ENCODE measurements at places on chromosomes 5 and 9.

DNA sequence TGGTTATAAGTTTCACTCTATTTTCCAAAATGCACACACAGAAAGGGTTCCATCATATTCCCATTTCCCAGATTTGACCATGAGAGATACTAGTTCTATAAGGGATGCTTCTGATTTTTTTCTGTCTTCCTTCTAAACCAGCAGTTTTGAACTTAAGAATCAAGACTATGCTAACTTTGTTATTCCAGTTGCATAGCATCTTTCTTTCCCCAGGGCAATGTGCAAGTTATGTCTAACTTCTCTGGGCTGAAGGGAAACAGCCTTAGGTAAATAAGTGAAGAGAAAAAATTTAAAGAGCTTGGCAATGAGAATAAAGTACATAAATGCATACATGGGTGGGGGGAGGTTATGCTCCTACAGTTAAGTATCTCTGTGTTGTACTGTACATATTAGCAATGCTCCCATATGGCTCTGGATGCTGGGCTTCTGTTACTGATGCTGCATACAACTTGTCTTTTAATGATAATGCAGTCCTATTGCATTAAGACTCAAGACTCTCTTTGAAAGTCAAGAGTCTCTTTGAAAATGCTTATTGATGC, 125.8 kb upstream of the SLC12A2 start:
- DNase-seq = no peak

- DNase-seq = no peak
Measured at GRCh38 chr9:8784838-8785237, 985.3 kb upstream of the DMAC1 start.

GRCh38 chr5:7376871-7377270, 19.1 kb upstream of the ADCY2 start:
- DNase-seq = no peak

GRCh38 chr5:167966979-167967378, 324.5 kb upstream of the WWC1 start:
- DNase-seq = no peak

GRCh38 chr5:126673477-126673876, 72.7 kb downstream of the PHAX start:
- DNase-seq = no peak

- no peak for DNase-seq
Measured at GRCh38 chr5:151208481-151208914, 15.4 kb downstream of the CCDC69 start.

DNA sequence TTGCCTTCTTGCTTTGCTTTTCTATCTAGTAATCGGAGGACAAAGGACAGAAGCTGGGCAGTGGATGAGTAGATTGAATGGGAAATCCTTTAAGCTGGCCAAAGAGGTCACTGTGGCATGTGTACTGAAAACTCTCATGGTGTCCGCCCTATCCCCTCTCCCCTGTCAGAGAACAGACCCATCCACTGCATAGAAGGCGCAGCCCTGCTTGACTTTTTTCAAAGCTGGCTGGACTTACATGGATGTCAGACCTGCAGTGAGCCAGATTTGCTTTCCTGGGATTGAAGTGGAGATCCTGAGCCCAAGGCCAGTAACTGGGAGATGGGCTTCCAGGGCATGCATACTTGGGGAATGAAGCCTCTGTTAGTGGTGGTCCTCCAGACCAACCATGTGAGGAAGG, 329.5 kb downstream of the TRPM3 start:
- DNase-seq = no peak

DNA sequence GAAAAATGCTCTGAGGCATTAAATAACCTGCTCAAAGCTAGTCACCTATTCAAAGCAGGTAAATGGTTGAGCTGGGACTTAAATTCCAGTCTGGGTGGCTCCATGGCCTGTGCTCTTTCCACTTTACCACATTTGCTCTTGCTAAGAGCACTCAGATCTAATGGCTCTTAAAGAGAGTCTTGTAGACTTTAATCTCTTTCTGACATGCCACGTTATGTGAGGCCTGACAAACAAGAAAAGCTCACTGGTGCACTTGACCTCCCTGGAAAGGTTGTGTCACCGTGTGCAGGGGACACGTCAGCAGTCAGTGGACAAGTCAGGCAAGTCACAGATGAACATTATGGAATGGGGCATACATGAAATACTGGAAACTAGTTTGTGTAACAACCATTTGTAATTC, 129.9 kb upstream of the RPS23 start:
- DNase-seq = no peak

GRCh38 chr5:111859533-111860270, 102.7 kb upstream of the NREP start:
- no peak for DNase-seq

- no peak for DNase-seq
Measured at GRCh38 chr5:79875230-79875629, 115.8 kb downstream of the MTX3 start.

DNA sequence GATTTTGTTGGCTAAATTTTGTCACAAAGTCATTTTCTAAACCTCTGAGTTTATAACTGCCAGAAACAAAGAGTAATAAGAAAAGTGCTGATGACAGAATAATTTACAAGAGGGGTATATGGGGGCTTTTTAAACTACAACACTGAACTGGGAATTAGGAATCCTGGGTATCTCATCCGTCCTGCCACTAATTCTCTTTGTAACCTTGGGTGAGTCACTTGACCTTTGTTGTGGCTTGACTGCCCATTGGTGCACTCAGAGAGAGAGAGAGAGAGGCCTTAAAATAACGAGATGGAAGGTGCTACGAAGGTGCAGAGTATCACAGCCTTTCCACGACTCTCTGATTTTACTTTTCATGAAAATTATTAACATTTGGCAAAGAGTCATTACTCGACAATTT, 130.3 kb upstream of the CNTLN start:
- no peak for DNase-seq

DNA sequence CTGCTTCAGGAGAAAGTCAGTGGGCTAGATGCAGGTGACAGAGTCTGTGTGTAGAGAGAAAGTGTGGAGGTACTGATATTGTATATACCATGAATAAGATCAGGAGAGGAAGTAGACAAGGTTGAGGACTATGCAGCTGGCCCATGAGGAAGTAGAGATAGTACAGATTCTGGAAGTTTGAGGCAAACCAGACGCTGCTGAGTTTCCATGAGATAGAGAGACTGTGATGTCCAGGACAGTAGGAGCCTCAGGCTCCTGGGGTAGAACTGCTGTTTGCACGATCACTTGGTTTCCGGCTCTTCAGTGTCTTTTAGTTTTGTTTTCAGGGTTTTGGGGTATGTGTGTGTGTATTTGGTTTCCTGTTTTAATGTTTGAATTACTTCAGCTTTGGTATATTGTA, 13.6 kb downstream of the OTULINL start:
- DNase-seq = no peak

DNA sequence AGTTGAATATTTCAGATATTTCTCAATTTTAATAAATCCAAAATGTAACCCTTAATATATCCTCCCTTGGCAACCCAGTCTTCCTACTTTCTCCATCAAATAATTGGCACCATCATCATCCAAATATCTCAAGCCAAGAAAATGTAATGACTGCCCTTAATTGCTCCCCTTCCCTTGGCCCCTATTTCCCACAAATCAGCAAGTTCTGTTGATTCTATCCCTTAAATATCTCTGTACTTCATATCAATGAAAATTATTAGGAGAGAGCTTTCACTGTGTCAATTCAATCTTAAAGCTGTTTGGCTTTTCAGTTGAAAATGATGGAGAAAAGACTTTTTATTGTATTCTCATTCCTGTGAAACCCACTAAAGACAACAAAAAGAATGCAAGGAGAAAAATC, 349.8 kb downstream of the HINT1 start:
- DNase-seq = no peak

DNA sequence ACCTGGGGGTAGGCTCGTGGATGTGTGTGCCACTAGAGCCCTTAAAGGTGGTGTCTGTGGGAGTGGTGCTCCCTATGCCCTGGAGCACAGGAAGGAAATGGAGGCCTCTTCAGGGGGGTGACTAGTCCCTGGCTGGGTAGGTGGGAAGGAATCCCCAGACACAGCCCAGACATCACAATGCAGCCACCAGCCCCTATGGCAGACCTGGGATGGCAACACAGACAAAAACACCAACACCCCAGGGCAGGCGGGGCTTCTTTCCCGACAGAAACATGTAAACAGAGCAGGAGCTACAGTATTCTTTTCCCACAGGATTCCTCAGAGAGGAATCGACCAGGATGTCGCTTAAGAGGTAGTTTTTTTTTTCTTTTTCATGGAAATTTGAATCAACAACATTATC, 10.4 kb upstream of the NR5A1 start:
- DNase-seq = no peak

- DNase-seq = no peak
Measured at GRCh38 chr5:107072967-107073366, 597.8 kb downstream of the EFNA5 start.

GRCh38 chr5:116289276-116289675, 204.5 kb downstream of the COMMD10 start:
- no peak for DNase-seq

DNA sequence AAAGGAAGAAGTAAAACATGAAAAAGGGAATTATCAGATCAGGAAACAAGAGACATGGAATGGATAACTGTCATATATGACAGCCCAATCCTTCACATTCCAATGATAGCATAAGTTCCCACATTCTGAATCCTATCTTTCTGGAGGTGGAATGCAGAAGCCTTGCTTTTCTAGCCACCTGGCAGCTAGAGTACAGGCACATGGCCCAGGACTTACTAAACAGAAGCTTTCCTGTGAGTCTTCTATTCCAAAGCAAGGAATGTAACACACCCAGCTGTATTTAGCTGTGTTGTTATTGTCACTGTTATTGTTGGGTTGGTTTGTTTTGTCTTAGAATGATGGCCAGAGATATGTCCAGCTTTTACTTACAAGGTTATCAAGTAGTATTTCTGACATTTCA, 780.5 kb upstream of the ZNF608 start:
- DNase-seq = no peak

- no peak for DNase-seq
Measured at GRCh38 chr5:67092535-67092934, 104.1 kb downstream of the CD180 start.

DNA sequence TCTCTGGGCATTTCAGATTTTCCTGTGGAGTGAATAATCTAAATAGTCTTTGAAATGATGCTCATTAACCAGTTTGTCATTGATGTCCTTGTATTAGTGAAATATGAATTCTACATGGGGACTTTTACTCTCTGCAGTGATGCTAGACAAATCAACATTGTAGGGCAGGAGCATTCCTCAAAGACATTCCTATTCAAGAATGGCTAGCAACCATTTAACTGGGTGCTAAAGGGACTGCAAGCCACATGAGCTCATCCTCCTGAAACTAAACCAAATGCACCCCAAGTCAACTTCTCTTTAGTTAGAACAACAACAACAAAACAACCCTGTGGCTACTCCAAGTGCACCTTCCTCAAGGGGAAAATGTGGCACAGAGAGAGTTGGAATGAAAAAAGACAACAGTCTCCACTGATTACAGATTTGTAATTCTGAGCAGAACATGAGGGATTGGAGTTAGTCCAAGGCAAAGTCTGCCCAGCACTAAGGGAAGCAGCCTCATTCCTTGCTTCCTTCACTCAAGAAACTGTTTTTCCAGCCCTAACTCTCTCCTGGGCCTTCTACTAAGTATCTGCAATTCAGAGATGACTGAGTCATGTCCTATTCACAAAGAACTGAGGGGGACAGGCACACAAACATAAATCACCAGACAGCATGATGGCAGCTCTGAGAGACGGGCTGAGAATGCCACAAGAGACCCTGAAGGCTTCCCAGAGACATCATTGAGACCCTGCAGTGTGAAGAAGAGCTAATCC, 82.0 kb upstream of the WWC1 start:
- no peak for DNase-seq

DNA sequence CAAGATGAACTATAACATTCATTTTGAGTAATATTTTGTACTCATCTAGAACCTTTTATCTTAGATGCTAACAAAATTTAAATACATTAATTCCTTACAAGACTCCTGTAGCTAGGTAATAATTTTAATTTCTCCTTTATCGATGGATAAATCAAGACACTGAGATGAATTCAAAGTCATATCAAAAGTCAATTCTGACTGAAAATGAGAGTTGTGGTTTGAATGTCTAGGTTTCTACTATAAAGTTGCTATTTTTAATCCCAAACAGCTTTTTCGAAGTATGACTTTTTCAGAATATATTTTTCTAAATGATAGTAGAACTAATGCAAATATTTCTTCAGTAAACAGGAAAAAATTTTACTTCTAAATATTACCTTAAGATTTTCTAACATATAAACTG, 491.7 kb upstream of the FAM174A start:
- DNase-seq = no peak

- no peak for DNase-seq
Measured at GRCh38 chr9:123604861-123605260, 248.9 kb downstream of the CRB2 start.

- DNase-seq = no peak
Measured at GRCh38 chr9:129720181-129720864, 32.5 kb downstream of the PTGES start.

DNA sequence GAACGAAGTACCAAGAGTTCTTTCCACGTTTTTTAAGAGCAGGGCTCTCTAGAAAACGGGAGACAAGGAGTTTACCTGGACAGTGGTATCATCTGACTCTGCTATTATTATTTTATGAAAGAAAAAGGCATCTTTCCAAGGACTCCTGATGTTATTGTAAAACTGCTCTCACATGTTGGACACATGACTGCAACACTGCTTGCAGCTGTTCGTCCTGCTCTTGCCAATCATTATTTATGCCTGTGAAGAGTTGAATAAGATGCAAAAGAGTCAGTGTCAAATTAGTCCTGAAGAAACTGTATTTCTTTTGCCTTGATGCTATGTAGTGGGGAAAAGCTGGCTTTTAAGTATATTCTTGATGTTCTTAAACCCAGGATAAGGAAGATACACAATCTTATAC, 284.5 kb upstream of the PTGER4 start:
- DNase-seq = no peak

GRCh38 chr5:126597156-126597555, 2.1 kb upstream of the ALDH7A1 start:
- DNase-seq = no peak

DNA sequence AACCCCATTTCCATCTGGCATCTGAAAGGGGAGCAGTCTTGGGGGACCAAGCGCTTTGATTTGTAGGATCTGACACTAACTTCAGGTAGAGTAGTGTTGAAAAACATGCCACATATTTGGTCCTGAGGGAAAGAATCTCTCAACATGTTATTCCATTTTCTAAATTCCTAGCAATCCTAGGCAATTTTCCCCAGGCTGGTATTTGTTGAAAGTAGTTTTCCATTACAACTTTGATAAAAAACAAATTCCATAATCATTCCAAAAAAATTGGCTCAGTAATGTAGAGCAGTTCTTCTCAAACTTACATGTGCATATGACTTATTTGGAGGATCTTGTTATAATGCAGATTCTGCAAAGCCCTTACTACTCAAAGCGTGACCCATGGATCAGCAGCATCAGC, 477.9 kb downstream of the ACTL7B start:
- DNase-seq = no peak

GRCh38 chr9:77981332-77981731, 50.3 kb downstream of the GNAQ start:
- no peak for DNase-seq

- DNase-seq = no peak
Measured at GRCh38 chr9:87831159-87831558, 51.5 kb upstream of the SPATA31E1 start.

- no peak for DNase-seq
Measured at GRCh38 chr9:72443855-72444254, 77.6 kb upstream of the TMC1 start.

Data from effector CD8-positive, alpha-beta T cell (primary cell).